T-helper 1 cell treated with Interleukin-12 subunit alpha and Interleukin-12 subunit beta and Interleukin-4 antibody, amounts not matched to agents 30 ng/mL and 1 ng/mL, for 36 hours (primary cell): ENCODE measurements at places on chromosomes 7 and 10. TPM values are rescaled to one million over a fixed set of nuclear protein-coding genes. Genes with fewer than 3 reads are reported as not detected.

TAC1 gene
- not detected in 2 replicates for total RNA-seq

LRMDA gene
- total RNA-seq, result not detected in 2 replicates

GBX1 gene
- not detected in 2 replicates for total RNA-seq

TUBB8 gene
- total RNA-seq, result not detected in 2 replicates

CTAGE4 gene
- total RNA-seq, result 0.49 and 1.0 TPM in 2 replicates

METTL27 gene
- 1.7 and 2.1 TPM in 2 replicates for total RNA-seq

ENKUR gene
- 0.12 and 0.20 TPM in 2 replicates for total RNA-seq

TMEM229A gene
- not detected in 2 replicates for total RNA-seq

CAV2 gene
- total RNA-seq, result not detected in 2 replicates

SYT15B gene
- total RNA-seq, result 0.17 and 0.39 TPM in 2 replicates
